ENCODE measurements at places on chromosomes 4 and X.

DNA sequence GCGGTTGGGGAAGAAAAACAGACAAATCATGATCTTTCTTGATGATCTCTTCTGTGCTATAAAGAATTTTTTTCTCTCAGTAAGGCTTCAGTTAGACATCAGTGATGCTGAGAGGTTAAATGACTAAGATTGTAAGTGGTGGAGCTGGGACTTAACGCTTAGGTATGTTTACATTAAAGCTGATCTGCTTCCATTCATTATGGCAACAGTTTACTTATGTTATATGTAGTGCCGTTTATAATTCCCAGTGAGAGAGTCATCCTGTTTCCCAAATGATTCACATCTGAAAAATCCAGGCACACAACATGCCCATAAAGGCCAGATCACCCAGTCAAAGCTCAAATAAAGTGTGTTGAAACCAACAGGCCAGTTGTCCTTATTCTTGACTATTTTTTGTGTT lies 50.1 kb downstream of the CENPVL3 start:
- no peak for DNase-seq

DNA sequence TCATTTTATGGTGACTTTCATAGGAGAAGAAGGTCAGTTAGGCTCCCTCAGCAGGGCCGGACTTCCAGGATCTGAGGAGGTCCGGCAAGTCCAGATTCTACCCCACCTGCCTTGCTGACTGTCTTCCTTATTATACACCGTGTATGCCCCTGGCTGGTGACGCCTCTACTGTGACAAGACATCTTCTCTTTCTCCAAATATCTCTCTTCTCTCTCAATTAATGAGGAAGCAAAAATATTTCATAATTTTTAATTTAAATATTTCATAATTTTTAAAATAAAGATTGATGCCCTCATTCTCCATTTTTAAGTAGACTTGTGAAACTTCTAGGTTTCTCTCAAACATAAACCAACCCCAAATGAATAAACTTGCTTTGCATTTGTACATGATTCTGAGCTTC lies 202.5 kb downstream of the NSUN7 start:
- DNase-seq, result no peak

- no peak for DNase-seq
Observed at GRCh38 chr4:81555489-81555888, 83.8 kb upstream of the RASGEF1B start.

- no peak for DNase-seq
Observed at GRCh38 chrX:134174859-134175258, 62.1 kb upstream of the CCDC160 start.

DNA sequence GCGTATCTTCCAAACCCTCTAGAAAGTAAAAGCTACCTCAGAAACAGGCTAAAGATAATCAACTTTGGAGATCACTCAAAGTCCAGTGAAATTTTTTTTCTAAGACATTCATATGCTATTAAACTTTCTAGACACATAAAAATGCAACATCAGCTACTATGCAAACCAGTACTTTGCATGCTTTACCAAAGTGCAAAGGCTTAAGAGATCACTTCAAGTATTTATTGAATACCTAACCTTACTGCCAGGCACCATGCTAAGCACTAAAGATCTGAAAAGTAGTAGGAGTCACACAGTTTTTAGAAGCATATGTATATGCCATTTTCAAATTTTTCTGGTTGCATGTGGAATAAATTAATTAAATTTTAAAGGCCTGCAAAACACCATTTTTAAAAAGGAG lies 115.8 kb downstream of the THOC2 start:
- no peak for DNase-seq

- no peak for DNase-seq
Observed at GRCh38 chr4:106369456-106370060, 980 bp upstream of the GIMD1 start.

DNA sequence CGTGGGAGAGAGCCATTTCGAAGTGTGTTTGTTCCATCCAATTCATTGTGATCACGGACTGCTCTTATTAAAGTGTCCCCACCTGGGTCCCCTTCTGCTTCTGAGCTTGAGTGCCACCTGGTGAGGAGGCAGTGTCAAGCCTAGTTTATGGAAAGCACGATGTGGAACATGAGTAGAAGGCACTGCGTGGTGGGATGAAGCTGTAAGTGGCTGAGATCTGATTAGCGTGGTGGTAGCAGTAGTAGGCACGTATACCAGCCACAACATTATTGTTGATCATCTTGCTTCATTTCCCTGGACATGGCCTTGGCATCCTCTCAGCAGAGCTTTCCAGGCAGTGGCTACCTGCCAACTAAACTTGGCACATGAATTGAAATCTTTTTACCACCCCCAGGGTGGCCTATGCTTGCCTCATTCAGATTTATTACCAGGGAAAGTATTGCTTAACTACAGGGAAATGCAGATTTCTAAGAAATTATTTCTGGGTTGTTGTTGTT lies 46.4 kb downstream of the GPAT3 start:
- DNase-seq, result no peak

DNA sequence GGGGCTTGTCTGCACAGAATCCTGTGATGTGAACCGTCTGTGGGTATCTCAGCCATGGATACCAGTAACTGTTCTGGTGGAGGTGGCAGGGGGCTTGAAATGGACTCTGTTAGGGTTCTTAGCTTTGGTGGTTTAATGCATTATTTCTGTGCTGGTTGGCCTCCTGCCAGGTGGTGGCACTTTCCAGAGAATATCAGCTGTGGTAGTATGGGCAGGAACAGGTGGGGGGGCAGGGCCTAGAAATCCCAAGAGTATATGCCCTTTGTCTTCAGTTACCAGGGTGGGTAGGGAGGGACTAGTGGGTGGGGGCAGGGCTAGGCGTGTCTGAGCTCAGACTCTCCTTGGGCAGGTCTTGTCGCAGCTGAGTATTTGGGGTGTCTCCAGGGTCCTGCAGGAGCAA lies 106.7 kb downstream of the KIT start:
- DNase-seq, result no peak

DNA sequence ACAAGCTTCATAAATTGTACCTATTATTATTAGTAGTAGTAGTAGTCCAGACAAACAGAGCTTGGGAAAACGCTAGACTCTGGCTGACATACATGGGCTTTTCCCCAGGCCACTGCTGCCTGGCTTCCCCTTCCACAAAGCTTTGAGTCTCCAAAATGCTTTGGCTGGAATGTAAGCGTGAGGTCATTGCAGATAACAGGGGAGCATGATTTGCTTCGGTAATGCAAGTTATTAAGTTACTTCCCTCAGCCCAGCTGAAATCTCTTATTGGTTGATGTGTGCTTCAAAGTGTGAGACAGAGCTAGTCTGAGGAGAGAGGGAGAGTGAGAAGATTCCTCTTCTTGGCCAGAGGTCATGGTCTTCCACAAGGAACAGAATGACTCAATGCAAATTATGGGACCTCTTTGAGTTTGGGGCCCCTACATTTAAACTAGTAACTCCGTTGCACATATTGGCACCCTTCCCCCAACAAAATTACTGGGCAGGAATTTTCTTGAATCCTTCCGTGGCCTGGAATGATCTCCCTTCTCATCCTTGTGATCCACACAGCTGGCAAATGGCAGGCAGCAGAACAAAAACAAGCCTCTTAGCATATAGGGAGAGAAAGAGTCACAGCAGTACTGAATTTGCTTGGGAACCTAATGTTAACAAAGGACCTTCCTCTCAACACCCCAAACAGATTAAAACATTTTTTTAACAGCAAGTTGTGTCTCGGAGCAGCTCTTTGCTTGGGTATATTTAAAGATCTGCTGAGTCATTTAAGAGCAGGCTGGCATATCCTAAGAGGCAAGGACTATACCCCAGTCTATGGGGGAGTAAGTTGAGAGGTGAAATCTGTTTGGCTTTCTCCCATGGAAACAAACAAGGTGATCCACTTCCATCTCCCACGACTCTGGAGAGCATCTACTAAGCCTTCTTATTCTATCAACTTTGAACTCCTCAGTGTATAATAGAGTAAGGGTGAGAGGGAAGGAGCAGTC lies 19.9 kb downstream of the AR start:
- DNase-seq, result no peak

GRCh38 chr4:108003982-108004515 lies 14.4 kb downstream of the HADH start:
- DNase-seq, result no peak

DNA sequence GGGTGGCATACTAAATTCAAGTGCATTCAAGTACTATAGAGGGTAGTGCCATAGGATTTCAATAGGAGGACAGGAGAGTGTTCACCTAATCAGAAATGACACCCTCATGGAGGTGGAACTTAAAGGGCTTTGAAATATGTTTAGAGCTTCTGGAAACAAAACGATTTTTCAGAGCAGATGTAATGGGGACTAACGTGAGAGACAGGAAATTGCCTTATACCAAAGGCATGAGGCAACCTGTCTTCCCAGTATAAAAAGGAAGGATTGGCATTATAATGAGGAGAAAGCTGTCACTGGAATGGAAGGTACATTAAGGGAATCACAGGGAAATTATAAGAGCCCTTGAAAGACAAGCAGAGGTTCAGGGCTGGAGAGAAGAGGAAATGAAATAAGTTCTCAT lies 116.3 kb upstream of the PNPLA4 start:
- no peak for DNase-seq

DNA sequence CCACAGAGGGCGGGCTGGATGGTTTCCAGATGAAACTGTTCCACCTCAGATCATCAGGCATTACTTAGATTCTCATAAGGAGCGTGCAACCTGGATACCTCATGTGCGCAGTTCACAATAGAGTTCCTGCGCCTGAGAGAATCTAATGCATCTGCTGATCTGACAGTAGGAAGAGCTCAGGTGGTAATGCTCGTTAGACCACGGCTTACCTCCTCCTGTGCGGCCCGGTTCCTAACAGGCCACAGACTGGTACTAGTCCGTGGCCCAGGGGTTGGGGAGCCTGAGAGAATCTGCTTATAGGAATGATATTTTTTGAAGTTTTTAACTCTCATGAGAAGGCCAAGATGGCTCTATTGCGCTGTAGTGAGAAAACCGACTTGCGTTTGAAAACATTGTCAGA lies 5.4 kb downstream of the NCAPG start:
- no peak for DNase-seq

- no peak for DNase-seq
Observed at GRCh38 chr4:2357821-2358745, 60.4 kb downstream of the ZFYVE28 start.

GRCh38 chr4:44914748-44915147 lies 188.4 kb upstream of the GNPDA2 start:
- DNase-seq, result no peak

GRCh38 chr4:157057218-157057617 lies 18.7 kb upstream of the GLRB start:
- DNase-seq, result no peak

- DNase-seq, result no peak
Observed at GRCh38 chrX:136588036-136588435, 56.0 kb downstream of the VGLL1 start.

DNA sequence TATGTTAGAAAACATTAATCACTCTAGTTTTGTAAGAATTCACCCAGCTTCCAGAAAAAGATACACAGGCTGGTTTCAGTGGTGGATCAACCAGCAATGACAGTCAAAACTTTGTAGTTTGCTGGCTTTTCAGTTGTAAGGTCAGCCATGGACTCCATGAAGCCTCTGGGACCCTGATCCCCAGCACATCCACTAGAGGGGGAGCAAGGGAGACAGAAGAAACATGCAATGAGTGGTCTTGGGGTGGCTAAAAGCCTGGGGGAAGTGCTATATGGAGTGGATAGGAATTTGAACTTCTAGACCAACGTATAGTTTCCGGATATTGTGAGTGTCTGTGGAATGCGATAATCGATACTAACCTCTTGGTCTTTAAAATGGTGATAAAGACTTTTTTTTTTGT lies 72.7 kb downstream of the AFF2 start:
- no peak for DNase-seq

GRCh38 chr4:122674371-122674770 lies 53.5 kb upstream of the IL21 start:
- DNase-seq, result no peak

- DNase-seq, result no peak
Observed at GRCh38 chr4:146381263-146381872, 140.4 kb downstream of the SLC10A7 start.

DNA sequence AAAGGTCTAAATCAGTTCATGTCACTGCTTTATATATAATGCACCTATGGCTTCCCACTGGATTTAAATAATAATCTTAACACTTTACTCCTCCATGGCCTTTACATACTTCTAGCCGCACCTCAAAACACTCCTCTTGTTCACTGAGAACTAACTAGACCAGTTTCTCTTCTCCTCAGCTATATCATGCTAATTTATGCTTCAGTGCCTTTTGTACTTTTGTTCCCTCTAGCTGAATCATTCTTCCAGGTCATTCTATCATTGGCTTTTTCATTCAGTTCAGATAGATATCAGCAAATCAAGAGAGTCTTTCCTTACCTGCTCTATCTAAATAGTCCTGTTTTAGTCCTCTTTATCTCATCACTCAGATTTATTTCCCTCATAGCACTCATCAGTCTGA lies 64.2 kb downstream of the TET2 start:
- DNase-seq, result no peak

- DNase-seq, result no peak
Observed at GRCh38 chrX:147476008-147476407, 435.7 kb upstream of the FMR1 start.

GRCh38 chrX:20059467-20060128 lies 57.1 kb downstream of the MAP7D2 start:
- no peak for DNase-seq

- DNase-seq, result no peak
Observed at GRCh38 chrX:119101168-119101567, 26.4 kb downstream of the KIAA1210 start.

GRCh38 chr4:71814433-71814832 lies 30.6 kb upstream of the GC start:
- DNase-seq, result no peak

DNA sequence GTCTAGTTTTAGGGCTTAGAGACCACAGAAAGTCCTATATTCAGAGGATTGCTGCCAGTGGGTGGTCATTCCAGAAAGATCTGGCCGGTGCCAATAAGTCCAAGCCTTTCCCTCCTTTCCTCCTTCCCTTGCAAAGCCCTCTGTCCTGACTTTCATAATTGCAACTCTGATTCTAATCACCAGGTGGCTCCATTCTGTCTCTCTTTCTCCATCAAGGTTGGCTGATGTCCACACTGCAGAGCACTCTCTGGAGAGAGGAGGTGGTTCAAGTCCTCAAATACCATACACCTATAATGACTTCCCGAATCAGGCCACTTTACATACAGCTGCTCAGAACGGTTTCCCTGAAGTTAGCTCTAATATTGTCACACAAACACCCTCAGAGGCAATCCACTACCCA lies 22.4 kb upstream of the ARMCX4 start:
- no peak for DNase-seq

- no peak for DNase-seq
Observed at GRCh38 chr4:157280673-157281072, 60.1 kb downstream of the GRIA2 start.

GRCh38 chr4:78945651-78946179 lies 6.5 kb upstream of the PAQR3 start:
- no peak for DNase-seq

DNA sequence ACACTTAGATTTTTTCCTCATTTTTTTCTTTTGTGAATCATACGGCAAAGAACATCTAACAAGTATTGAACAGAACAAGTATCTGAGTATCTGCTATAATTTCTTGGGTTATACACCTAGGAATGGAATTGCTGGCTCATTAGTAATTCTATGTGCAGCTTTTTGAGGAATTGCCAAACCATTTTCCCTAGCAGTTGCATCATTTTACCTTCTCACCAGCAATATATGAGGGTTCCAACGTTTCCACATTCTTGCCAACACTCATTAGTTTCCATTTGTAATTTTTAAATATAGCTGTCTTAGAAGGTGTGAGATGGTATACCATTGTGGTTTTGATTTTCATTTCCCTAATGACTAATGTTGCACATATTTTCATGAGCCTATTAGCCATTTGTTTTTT lies 41.1 kb upstream of the DCAF8L1 start:
- DNase-seq, result no peak

GRCh38 chr4:153222707-153223426 lies 18.6 kb downstream of the TRIM2 start:
- DNase-seq, result no peak
